K562 (cell line): ENCODE measurements at places on chromosomes 1 and 21. TPM values are rescaled to one million over a fixed set of nuclear protein-coding genes. Genes with fewer than 3 reads are reported as not detected.
A peak's percentile ranks its signal among the peaks of the same experiment; 100 is the strongest.

E2F2 gene
- 22.5 and 25.3 TPM in 2 replicates for total RNA-seq

ANGPTL1 gene
- total RNA-seq, result 0.04 TPM in 1 of 2 replicates, not detected in the other

GRCh38 chr21:42751866-42752265 is 98.4 kb downstream of the PDE9A start:
- peaks cover 13% of the 10 kb centered on the region for H3K4me1 ChIP-seq
- DNase-seq, result no peak
- H3K4me3 ChIP-seq, result no peak overlapping the region
- no peaks in the 10 kb centered on the region for H3K36me3 ChIP-seq
- no peak overlapping the region for H3K27ac ChIP-seq

- H3K4me3 ChIP-seq, result no peak overlapping the region
- H3K27me3 ChIP-seq, result no peaks in the 10 kb centered on the region
- H3K27ac ChIP-seq, result no peak overlapping the region
- DNase-seq, result no peak
These were observed 2291.1 kb downstream of the MRPL39 start for GRCh38 chr21:23316190-23316589.

- H3K4me3 ChIP-seq, result no peak overlapping the region
- no peak for DNase-seq
- no peak overlapping the region for H3K27ac ChIP-seq
- H3K27me3 ChIP-seq, result no peaks in the 10 kb centered on the region
- H3K4me1 ChIP-seq, result peaks cover 5% of the 10 kb centered on the region
These were observed 19.8 kb downstream of the TOMM20 start for GRCh38 chr1:235108876-235109275.

- DNase-seq, result peak; percentile 58
- no peaks in the 10 kb centered on the region for H3K36me3 ChIP-seq
- H3K27ac ChIP-seq, result 0 out of 3 replicates have a peak overlapping the region, but pooled peaks have one; percentile 11
- H3K27me3 ChIP-seq, result no peaks in the 10 kb centered on the region
- peak overlapping the region; percentile 31 for H3K4me3 ChIP-seq
These were observed 6.2 kb upstream of the ERO1B start for GRCh38 chr1:236287757-236288619.
